ENCODE measurements at places on chromosomes 11 and 22.
A peak's percentile ranks its signal among the peaks of the same experiment; 100 is the strongest.

DNA sequence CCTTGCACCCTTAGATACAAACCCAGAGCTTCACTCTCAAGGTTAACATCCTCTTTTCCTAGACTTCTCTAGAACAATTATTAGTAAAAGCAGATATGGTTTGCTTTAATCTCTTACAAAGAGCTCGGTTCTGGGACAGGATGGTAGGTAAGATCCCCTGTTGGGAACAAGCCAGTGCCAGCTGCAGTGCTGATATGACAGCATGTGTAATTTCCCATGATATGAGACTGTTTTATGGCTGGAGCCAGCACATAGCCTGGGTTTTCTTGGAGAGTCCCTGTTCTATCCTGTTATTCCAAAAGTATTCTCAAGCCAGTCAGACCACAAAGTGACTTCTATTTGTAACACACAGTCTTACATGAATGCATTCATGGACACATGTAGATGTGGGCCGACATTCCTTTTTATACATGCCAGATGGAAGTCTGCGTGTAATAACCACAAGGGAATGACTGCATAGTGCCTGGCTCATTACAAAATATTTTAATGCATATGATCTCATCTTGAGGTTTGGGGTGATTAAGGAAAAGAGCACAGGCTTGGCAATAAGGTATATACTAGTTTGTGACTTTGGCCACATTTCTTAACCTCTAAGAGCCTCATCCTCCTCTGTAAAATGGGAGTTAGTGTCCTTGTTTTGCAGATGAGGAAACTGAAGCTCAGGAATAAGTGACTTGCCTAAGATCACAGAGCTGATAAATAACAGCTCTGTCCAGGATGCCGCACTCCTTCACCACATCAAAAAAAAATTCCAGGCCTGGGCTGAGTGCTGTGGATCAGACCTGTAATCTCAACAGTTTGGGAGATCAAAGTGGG, 21.8 kb downstream of the CLMP start:
- DNase-seq = no peak

- no peak for DNase-seq
These were observed 238.0 kb downstream of the METTL15 start for GRCh38 chr11:28346209-28346608.

- no peak for DNase-seq
These were observed 71.2 kb downstream of the LRRC32 start for GRCh38 chr11:76599041-76600013.

DNA sequence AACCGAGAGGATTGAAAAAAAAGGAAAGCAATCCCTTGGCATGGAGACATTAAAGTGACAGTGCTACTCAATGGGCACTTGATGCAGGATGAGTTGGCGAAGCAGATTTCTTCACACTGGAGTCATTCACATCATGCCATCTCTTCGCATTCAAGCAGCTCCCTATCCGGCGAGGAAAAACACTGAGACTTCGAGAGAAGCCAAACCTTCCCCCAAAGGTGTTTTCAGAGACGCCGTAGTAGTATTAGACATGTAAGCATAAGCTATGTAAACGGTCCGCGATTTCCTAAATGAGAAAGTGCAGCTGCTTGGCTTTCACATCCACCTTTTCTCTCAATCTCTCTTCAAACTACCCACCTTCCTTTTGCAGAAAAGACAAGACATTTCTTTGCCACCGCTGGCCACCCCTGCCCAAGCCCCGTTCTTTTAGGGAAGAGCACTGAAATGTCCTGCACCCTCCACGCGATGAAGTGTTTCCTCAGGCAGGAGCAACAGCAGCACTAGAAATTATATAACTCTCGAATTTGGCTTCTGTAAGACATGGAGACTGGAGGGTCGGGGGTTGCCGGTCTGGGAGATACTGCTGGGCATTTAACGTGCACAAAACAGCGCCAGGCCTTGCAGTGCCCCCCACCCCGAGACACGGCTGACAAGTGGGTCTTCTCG, at the start of gene DLG2:
Gene DLG2, minus strand, starts transcription at position 13 of the 666 bp plus-strand sequence.
- DNase-seq = peak; percentile 58

- DNase-seq = no peak
These were observed 75.7 kb upstream of the B3GAT1 start for GRCh38 chr11:134487696-134488095.

DNA sequence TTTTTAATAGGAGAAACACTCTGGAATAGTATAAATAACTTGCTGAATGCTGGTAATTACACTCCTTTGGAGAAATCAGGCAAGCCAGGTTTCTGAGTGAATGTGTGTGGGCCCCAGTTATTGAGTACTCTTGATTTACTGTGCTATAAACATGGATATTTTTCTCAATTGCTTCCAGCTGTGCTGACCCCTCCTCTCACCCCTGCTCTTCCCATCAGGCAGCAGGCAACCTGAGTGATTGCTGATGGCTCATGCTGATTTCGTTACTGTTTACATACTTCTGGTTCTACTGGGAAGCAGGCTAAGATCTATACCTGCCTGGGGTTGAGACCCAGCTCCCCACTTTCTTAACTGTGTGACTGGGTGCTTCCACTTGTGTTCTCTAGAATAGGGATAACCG, 68.5 kb downstream of the DHCR7 start:
- DNase-seq = no peak

- DNase-seq = no peak
These were observed 686.9 kb downstream of the FAM181B start for GRCh38 chr11:82046778-82047177.

DNA sequence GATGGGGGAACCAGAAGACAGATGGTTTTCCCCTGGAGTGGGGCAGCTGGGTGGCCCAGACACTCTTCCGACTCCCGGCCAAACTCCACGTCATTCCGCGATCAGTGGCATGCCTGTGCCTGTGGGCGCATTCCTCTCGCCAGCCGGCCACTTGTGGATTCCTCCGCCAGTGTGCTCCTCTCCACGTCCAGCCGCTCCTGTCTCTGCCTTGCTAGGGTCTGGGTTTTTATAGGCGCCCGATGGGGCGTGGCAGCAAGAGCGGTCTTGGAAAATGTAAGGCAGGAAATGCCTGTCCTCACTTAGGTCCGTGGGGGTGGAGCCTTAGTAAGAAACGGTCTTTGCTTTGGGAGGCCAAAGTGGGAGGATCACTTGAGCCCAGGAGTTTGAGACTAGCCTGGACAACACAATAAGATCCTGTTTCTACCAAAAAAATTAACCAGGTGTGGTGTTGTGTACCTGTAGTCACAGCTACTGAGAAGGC, 81.6 kb upstream of the SEPTIN5 start:
- no peak for DNase-seq

GRCh38 chr11:71169313-71169712, 83.1 kb downstream of the SHANK2 start:
- no peak for DNase-seq
